ENCODE measurements at places on chromosomes 7 and 10. TPM values are rescaled to one million over a fixed set of nuclear protein-coding genes. Genes with fewer than 3 reads are reported as not detected.
A peak's percentile ranks its signal among the peaks of the same experiment; 100 is the strongest.

DNA sequence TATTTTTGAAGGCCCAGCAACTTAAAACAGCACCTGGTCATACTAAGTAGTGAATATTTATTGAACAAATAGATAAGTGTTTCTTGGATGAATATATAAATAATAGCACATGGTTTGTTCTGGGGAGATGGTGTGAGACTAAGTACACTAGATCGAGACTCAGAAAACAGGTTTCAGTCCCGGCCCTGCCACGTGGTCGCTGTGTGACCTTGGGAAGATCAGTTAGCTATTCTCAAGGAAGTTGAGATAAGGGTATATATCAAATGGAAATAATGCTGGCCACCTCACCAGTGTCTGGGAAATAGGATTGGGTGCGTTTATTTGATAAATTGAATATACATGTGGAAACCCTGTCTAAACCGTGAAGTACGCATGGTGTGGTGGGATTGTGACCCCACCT, 354.6 kb downstream of the SDK1 start:
- H3K4me3 ChIP-seq, result no peak overlapping the region
- no peak overlapping the region for H3K27ac ChIP-seq
- DNase-seq, result no peak
- no peaks in the 10 kb centered on the region for H3K4me1 ChIP-seq
- H3K27me3 ChIP-seq, result no peaks in the 10 kb centered on the region

GRCh38 chr10:99996671-99997648, 12.8 kb downstream of the DNMBP start:
- no peak for DNase-seq
- no peak overlapping the region for H3K4me3 ChIP-seq
- no peaks in the 10 kb centered on the region for H3K27me3 ChIP-seq
- no peaks in the 10 kb centered on the region for H3K36me3 ChIP-seq

The CUZD1 gene
- 0.73 TPM for total RNA-seq

GRCh38 chr7:130433301-130433700, 7.5 kb downstream of the CEP41 start:
- no peaks in the 10 kb centered on the region for H3K36me3 ChIP-seq
- H3K27me3 ChIP-seq, result no peaks in the 10 kb centered on the region
- H3K4me3 ChIP-seq, result no peak overlapping the region
- peaks cover 35% of the 10 kb centered on the region for H3K4me1 ChIP-seq
- DNase-seq, result no peak
- H3K27ac ChIP-seq, result no peak overlapping the region

GRCh38 chr7:26937939-26938623, 73.7 kb upstream of the SKAP2 start:
- DNase-seq, result no peak
- H3K4me3 ChIP-seq, result no peak overlapping the region
- H3K27me3 ChIP-seq, result no peaks in the 10 kb centered on the region
- H3K4me1 ChIP-seq, result no peaks in the 10 kb centered on the region
- no peaks in the 10 kb centered on the region for H3K36me3 ChIP-seq

The TMED4 gene
- 69.6 TPM for total RNA-seq

- H3K27ac ChIP-seq, result peak overlapping the region; percentile 97
- peak overlapping the region; percentile 52 for H3K4me3 ChIP-seq
- no peak for DNase-seq
- no peaks in the 10 kb centered on the region for H3K27me3 ChIP-seq
- H3K36me3 ChIP-seq, result no peaks in the 10 kb centered on the region
These were observed 573 bp upstream of the IDI1 start for GRCh38 chr10:1049425-1049958.

DNA sequence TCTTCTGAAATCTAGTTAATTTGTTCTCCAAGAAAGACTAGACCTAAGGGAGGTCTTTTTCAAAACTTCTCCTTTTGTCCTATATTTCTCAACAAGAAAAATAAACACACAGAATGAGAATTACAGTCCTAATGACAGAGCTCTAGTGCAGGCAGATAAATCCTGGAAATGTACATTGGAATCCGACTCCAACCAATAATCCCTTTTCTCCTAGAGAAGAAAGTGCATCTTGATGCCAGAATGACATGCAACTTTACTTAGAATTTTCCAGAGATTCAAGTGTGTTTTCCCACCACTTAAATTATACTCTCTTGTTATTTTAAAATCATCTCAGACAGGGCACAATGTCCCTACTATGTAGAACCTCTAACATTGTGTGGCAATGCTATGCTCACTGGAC, 68.2 kb downstream of the MET start:
- no peak overlapping the region for H3K27ac ChIP-seq
- no peaks in the 10 kb centered on the region for H3K4me1 ChIP-seq
- no peak for DNase-seq
- H3K27me3 ChIP-seq, result no peaks in the 10 kb centered on the region

DNA sequence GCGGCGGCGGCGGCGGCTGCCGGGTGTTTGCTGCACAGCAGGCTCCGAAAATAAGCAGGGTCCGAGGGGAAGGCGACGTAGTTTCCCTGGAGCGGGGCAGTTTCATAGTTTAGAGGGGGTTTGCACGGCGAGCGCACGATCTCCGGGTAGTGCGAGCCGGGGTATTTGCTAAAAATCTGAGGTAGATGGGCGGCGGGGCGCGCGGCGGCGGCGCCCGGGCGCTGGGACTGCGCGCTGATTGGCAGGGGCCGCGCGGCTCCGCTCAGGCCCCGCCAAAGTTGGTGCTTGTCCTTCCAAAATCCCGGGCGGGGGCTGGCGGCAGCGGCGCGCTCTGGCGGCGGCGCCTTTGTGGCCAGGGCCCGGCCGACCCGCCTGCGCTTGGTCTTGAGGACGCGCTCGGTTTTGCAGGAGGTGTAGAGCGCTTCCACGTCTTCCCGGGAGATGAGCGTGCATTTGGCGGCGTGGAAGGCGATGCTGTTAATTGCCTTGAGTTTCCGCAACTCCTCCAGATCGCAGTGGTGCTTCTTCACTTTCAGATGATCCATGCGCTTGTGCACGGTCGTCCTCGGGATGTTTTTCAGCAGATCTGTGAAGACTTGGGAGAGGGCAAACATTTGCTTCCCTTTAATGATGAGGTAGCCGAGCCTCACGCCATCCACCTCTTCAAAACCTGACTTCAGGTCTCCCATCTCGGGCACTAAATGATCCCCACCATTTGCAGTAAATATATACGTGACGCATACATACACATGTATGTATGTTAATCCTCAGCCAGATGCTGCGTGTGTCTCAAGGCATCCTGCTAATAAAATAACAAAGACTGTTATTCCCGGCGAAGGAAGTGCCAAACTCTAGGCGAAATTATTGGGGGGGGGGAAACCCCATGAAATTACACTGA, 8.1 kb downstream of the SKIDA1 start:
- H3K27me3 ChIP-seq, result no peaks in the 10 kb centered on the region
- peak overlapping the region; percentile 59 for H3K27ac ChIP-seq
- H3K4me1 ChIP-seq, result peaks cover 38% of the 10 kb centered on the region
- no peak for DNase-seq
- peak overlapping the region; percentile 52 for H3K4me3 ChIP-seq
- no peaks in the 10 kb centered on the region for H3K36me3 ChIP-seq

- no peaks in the 10 kb centered on the region for H3K36me3 ChIP-seq
- no peak for DNase-seq
- no peaks in the 10 kb centered on the region for H3K27me3 ChIP-seq
These were observed 18.3 kb upstream of the PODXL start for GRCh38 chr7:131574741-131575140.

GRCh38 chr10:44436240-44436639, 51.3 kb upstream of the CXCL12 start:
- no peaks in the 10 kb centered on the region for H3K36me3 ChIP-seq
- H3K27ac ChIP-seq, result no peak overlapping the region
- no peak overlapping the region for H3K4me3 ChIP-seq
- DNase-seq, result no peak
- no peaks in the 10 kb centered on the region for H3K27me3 ChIP-seq

- H3K4me1 ChIP-seq, result no peaks in the 10 kb centered on the region
- DNase-seq, result no peak
- no peaks in the 10 kb centered on the region for H3K27me3 ChIP-seq
- H3K4me3 ChIP-seq, result no peak overlapping the region
These were observed 22.2 kb upstream of the CAMK2B start for GRCh38 chr7:44347546-44348114.

DNA sequence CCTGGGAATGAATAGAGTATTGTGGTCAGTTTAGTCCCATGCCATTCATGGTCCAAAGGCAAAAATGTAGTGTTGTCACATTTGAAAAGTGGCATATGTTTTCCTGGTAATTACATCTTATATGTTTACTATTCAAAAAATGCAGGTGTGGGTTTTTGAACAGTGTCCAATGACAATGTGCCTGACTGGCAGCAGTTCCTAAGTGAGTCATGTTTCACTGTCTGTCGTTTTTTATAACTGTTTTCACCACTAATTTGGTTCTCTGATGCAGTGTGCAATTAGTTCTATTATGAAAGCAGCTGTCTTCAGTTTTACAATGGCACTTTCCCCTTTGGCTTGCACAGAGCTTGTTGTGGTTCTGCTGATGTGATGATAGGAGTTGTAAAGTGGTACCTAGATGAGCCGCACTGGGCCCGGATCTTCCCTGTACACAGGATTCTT, 162.3 kb downstream of the SEM1 start:
- no peak for DNase-seq
- H3K4me3 ChIP-seq, result no peak overlapping the region
- H3K27ac ChIP-seq, result no peak overlapping the region
- H3K27me3 ChIP-seq, result no peaks in the 10 kb centered on the region
- H3K4me1 ChIP-seq, result no peaks in the 10 kb centered on the region

DNA sequence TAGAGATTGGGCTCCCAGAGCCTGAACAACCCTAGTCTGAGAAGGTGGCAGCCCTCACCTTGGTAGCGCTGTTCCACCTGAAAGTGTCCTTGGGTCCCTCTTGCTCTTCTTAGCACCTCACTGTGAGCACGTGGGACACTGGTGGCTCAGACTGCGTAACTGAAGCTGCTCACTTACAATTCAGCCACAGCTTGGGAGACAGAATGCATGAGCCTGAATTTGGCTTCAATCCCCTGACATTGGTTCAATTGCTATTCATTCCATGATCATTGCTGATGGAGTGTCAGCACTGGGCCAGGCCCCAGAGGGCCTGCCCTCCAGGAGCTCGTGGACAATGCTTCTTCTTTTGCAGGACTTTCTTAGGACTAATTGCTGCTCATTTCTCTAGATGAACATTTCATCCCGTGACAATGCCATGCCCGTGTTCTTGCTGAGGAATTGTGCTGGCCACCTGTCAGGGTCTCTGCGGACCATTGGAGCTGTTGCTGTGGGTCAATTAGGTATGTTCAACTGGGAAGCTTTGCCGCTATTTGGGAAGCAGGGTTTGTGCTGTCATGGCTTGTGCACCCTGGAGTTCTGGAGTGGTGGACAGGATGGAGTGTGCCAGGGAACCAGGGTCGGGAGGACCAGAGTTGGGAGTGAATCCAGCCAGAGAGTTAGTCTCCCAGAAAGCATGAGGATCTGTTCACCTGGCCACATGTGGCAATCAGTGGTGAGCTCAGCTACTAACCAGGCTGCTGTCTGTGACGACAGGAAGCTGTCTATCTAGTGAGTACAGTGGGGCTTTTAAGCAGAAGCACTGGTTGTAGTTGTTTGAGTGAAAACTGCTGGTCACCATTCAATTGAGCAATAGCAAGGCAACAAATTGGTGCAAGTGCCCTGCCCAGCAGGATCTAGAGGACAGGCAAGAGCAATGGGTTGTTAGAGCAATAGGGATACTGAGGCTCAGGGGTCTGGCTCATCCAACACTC, 105.1 kb downstream of the WDFY4 start:
- DNase-seq, result no peak
- no peak overlapping the region for H3K4me3 ChIP-seq
- H3K27ac ChIP-seq, result no peak overlapping the region
- peaks cover 9% of the 10 kb centered on the region for H3K36me3 ChIP-seq
- H3K27me3 ChIP-seq, result no peaks in the 10 kb centered on the region

DNA sequence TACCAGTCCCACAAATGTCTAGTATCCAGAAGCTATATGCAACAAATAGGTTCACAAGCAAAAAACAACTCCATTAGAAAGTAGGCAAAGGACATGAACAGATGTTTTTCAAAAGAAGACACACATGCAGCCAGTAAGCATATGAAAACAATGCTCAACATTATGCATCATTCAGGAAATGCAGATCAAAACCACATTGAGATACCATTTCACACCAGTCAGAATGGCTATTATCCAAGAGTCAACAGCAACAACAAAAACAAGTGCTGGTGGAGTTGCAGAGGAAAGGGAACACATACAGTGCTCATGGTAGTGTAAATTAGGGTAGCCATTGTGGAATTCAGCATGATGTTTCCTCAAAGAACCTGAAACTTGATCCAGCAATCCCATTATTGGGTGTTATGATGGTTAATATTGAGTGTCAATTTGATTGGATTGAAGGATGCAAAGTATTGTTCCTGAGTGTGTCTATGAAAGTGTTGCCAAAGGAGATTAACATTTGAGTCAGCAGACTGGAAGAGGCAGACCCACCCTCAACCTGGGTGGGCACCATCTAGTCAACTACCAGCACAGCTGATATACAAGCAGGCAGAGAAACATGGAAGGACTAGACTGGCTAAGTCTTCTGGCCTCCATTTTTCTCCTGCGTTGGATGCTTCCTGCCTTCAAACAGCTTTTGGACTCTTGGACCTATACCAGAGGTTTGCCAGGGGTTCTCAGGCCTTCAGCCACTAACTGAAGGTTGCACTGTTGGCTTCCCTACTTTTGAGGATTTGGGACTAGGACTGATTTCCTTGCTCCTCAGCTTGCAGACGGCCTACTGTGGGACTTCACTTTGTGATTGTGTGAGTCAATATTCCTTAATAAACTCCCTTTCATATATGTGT, 218.4 kb upstream of the SEMA3D start:
- no peaks in the 10 kb centered on the region for H3K4me1 ChIP-seq
- no peak overlapping the region for H3K4me3 ChIP-seq
- no peaks in the 10 kb centered on the region for H3K36me3 ChIP-seq
- DNase-seq, result no peak
- no peak overlapping the region for H3K27ac ChIP-seq
